CD4-positive, alpha-beta memory T cell (primary cell): ENCODE measurements at places on chromosomes 11 and 22. TPM values are rescaled to one million over a fixed set of nuclear protein-coding genes. Genes with fewer than 3 reads are reported as not detected.

The IFITM1 gene
- 119 TPM for total RNA-seq

The POU2AF3 gene
- not detected for total RNA-seq

The COX8A gene
- 130 TPM for total RNA-seq

The TYR gene
- not detected for total RNA-seq

The NRXN2 gene
- not detected for total RNA-seq

The XKR3 gene
- total RNA-seq: not detected
